ENCODE measurements at places on chromosomes 4 and X.

DNA sequence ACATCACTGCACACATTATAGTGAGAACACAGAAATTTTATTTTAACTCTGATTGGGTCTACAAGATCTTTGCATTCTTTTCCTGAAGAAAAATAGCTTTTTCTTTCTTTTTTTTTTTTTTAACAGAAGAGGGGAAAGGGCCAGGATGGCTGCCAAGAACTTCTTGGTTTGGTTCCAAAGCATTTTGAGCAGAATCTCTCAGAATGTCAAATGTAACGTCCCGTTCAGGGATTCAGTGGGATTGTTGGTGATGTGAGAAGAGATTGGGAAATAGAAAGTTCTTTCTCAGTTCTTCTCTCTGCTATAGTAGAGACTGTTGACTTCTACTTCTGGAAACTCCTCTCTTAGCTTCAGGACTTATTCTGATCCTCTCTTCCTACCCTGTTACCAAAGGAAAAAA, 70.9 kb upstream of the CBR4 start:
- no peak for DNase-seq

GRCh38 chr4:57206172-57206571, 96.0 kb upstream of the IGFBP7 start:
- DNase-seq = no peak

DNA sequence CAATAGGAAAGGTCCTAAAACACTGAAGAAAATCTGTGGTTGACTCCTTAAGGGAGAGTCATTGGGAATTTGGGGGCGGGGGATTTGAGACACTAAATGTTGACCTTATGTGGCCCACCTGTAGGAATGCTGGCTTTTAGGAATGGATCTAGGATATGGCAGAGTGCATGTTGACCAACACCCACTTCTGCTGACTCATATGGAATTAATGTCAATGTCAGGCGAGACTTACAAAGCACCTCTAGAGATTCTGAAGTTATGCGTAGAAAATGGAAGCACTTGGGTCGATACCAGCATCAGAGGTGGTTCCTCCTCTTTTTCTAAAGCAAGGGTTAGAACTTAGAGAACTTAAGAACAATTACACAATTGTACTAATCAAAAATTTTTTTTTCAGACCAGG, 100.6 kb upstream of the CBR4 start:
- no peak for DNase-seq

- no peak for DNase-seq
Observed at GRCh38 chrX:53347948-53348347, 66.6 kb upstream of the IQSEC2 start.

- no peak for DNase-seq
Observed at GRCh38 chrX:47497271-47497888, 14.4 kb upstream of the ZNF41 start.

GRCh38 chr4:122759639-122760310, 27.3 kb downstream of the BBS12 start:
- no peak for DNase-seq

GRCh38 chrX:119455264-119455663, 13.0 kb upstream of the SLC25A5 start:
- DNase-seq = no peak

GRCh38 chrX:12065251-12065650, 73.0 kb upstream of the FRMPD4 start:
- no peak for DNase-seq

DNA sequence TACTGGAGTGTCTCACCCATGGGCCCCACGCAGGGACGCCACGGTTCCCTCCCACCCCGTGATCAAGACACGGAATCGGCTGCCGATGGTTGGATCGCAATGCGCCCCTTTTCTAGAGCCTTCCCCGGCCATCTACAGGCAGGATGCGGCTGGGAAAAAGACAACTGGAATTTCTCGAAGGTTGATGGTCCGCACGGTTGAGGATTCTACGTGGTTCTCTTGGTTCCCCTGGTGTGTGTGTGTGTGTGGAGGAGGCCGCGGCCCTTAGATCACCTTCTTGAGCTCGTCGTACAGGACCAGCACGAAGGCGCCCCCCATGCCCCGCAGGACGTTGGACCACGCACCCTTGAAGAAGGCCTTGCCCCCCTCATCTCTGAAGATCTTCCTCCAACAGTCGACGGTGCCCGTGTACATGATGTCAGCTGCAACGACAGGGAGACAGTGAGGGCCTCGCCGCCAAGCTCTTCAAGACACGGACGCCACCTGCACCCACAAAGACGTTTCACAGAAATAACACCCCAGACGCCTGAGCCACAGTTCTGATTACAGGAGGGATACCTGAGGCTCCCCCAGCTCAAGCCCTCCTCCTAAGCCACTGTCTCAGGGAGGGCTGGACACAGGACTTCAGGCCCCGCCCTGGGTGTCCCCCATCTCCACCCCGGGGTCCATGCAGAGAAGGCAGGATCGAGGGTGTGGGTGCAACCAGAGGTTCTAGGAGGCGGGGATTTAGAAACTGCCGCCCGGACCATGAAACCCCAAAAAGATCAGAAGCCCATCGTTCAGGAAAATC, 5.4 kb downstream of the SLC25A6 start:
- DNase-seq = no peak

- no peak for DNase-seq
Observed at GRCh38 chrX:40104630-40104984, 6.8 kb upstream of the BCOR start.

- no peak for DNase-seq
Observed at GRCh38 chrX:122583551-122583950, 600.5 kb upstream of the GRIA3 start.

DNA sequence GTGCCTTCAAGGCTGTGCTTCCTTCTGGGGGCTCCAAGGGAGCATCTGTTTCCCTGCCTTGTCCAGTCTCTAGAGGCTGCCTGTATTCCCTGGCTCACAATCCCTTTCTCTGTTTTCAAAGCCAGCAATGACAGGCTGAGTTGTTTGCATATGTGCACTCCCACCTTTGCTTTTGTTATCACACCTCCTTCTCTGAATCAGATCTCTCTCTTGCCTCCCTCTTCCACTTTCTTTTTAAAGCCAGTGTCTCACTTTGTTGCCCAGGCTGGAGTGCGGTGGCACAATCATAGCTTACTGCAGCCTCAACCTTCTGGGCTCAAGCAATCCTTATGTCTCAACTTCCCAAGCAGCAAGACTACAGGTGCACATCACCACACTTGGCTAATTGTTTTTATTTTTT, 37.1 kb upstream of the LEF1 start:
- no peak for DNase-seq

GRCh38 chr4:111802191-111802590, 343.1 kb upstream of the FAM241A start:
- DNase-seq = no peak

GRCh38 chr4:34492414-34492813, 1751.9 kb downstream of the ARAP2 start:
- no peak for DNase-seq

- no peak for DNase-seq
Observed at GRCh38 chr4:185870366-185870765, 58.4 kb upstream of the SORBS2 start.

DNA sequence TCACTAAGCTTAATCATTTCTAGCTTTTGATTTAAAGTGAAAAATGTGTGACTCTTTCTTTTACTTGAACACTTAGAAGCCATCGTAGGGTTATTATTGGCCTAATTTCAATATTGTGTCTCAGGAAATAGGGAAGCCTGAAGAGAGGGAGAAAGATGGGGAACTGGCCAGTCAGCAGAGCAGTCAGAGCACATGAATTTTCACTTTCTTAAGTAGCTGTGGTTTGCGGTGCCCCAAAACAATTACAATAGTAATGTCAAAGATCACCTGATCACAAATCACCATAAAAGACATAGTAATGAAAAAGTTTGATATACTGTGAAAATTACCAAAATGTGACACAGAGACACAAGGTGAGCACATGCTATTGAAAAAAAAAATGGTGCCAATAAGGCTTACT, 45.5 kb downstream of the CENPC start:
- no peak for DNase-seq

- no peak for DNase-seq
Observed at GRCh38 chrX:47177079-47177478, 16.6 kb upstream of the UBA1 start.

- DNase-seq = no peak
Observed at GRCh38 chr4:101670897-101671296, 119.6 kb upstream of the BANK1 start.

- no peak for DNase-seq
Observed at GRCh38 chrX:133514486-133514885, 99.2 kb upstream of the GPC4 start.

Measured in stimulated activated CD4-positive, alpha-beta T cell treated with anti-CD3 and anti-CD28 coated beads, Interleukin-1b, Interleukin-23, amount 100 ng/mL, for 1 hour (primary cell).